ENCODE measurements at places on chromosomes 6 and 20.

- DNase-seq, result no peak
These were observed 20.7 kb upstream of the ASF1A start for GRCh38 chr6:118873239-118873638.

GRCh38 chr6:37889051-37889450 is 69.5 kb downstream of the ZFAND3 start:
- DNase-seq, result no peak

- no peak for DNase-seq
These were observed 206.7 kb upstream of the AGPAT4 start for GRCh38 chr6:161480421-161481155.

GRCh38 chr6:31041372-31041974 is 31.2 kb downstream of the MUC22 start:
- no peak for DNase-seq

GRCh38 chr6:167653561-167653960 is 173.2 kb upstream of the AFDN start:
- no peak for DNase-seq

DNA sequence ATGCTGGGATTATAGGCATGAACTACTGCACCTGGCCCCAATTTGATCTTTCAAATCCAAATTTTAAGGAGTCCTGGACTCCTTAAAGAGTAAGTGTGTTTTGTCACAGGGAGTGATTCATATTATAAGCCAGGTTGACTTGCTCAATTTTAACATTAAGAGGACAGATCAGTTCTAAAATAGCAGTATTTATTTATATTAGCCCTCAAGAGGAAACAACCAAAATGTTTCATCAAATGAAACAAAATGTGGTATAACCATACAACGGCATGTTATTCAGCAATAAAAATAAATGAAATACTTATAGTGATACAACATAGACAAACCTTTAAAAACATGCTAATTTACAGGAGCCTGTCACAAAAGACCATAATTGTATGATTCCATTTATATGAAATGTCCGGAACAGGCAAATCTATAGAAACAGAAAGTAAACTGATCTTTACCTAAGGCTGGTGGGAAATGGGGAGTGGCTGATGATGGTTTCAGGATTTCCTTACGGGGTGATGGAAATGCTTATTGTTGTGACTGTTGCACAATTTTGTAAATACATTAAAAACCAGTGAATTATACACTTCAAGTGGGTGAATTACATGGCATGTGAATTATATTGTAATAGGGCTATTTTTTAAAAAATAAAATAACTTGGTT is 637.4 kb downstream of the MMUT start:
- no peak for DNase-seq

- no peak for DNase-seq
These were observed 234.1 kb downstream of the GMPR start for GRCh38 chr6:16472349-16473069.

- no peak for DNase-seq
These were observed 218.0 kb downstream of the THBS2 start for GRCh38 chr6:169035385-169036240.

All from stimulated activated CD4-positive, alpha-beta T cell treated with anti-CD3 and anti-CD28 coated beads, Interleukin-15, amount 100 ng/mL, for 24 hours (primary cell).